ENCODE measurements at places on chromosomes 5 and 9. TPM values are rescaled to one million over a fixed set of nuclear protein-coding genes. Genes with fewer than 3 reads are reported as not detected.

CD72 gene
- total RNA-seq: 5.4 TPM

LMX1B gene
- not detected for total RNA-seq

DIAPH1 gene
- total RNA-seq: 302 TPM

TGFBI gene
- total RNA-seq: 0.27 TPM

TLX3 gene
- total RNA-seq: not detected

RNF180 gene
- total RNA-seq: not detected

NR4A3 gene
- 0.17 TPM for total RNA-seq

TLR4 gene
- total RNA-seq: not detected

CDH18 gene
- not detected for total RNA-seq

SLC22A5 gene
- total RNA-seq: 3.2 TPM

IQGAP2 gene
- 117 TPM for total RNA-seq

CORO2A gene
- 8.2 TPM for total RNA-seq

PCDH12 gene
- 0.73 TPM for total RNA-seq

NUDT12 gene
- total RNA-seq: 0.85 TPM

ALDH7A1 gene
- total RNA-seq: 2.7 TPM

RNF130 gene
- total RNA-seq: 3.8 TPM

C5orf63 gene
- total RNA-seq: 9.7 TPM

TMC1 gene
- not detected for total RNA-seq

PCDHGB6 gene
- not detected for total RNA-seq

ZFP2 gene
- total RNA-seq: 0.67 TPM

DDX4 gene
- 0.48 TPM for total RNA-seq
